Stimulated activated CD8-positive, alpha-beta memory T cell treated with anti-CD3 and anti-CD28 coated beads, Interleukin-7, amount 100 ng/mL, for 1 hour (primary cell): ENCODE measurements at places on chromosomes 6 and 20.

DNA sequence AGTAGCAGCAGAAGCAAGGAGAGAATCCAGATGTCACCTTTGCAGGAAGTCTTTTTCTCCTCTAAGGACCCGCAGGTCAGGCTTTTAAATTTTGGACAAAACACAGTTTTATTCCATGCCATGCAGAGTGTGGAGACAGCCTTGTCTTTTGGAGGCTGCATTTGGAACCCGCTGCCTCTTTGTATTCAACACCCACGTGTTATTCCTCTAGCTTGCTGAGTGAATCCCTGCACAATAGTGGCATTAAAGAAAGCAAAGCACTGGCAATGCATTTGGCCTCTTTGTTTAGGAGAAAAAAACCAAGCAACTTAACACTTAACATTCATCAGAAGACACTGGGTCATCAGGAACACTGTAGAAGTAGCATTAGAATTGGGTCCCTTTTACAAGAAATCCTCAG lies 43.5 kb downstream of the TFAP2B start:
- DNase-seq, result no peak

- no peak for DNase-seq
Measured at GRCh38 chr6:34370361-34370760, 22.1 kb downstream of the NUDT3 start.

DNA sequence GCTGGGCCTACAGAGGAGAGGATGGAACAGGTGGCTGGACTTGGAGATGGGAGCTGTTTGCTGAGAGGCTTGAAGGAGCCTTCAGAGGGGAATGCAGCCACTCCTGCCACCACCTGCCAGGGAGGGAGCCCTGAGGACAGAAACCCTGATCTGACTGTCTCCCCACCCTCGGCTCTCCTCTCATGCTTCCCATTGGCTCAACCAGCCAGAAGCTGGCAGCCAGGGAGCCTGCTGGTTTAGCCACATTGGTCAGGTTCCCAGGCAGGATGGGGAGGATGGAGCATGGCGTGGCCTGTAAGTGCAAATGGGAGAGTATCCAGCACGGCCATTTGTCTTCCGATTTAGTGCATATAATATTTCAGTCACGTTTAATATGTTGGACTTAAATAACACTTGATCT lies 12.8 kb downstream of the TREM1 start:
- no peak for DNase-seq

- DNase-seq, result no peak
Measured at GRCh38 chr6:7377961-7378360, 11.6 kb downstream of the CAGE1 start.

- DNase-seq, result no peak
Measured at GRCh38 chr6:136921936-136922684, at the start of gene SLC35D3. Gene SLC35D3, plus strand, starts transcription at chr6:136922301. Its CDS starts 128 bp downstream, at chr6:136922429.

DNA sequence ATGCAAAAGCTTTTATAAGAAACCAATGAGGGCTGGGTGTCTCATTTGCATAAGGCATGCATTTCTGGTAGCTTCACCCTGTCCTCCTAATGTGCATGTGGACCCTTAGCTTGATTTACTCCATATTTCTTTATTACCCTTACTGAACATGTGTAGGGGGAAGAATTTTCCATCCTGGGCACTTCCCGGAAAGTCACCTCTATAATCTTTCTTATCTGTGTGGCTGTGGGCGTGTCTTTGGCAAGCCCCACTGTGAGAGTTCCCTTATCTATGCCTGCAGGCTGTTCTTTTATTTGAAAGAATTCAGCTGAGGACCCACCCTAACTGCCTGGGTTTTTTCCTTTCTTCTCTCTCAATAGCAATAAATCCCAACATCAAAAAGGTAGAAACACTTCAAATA lies 627.8 kb downstream of the DOK5 start:
- no peak for DNase-seq

DNA sequence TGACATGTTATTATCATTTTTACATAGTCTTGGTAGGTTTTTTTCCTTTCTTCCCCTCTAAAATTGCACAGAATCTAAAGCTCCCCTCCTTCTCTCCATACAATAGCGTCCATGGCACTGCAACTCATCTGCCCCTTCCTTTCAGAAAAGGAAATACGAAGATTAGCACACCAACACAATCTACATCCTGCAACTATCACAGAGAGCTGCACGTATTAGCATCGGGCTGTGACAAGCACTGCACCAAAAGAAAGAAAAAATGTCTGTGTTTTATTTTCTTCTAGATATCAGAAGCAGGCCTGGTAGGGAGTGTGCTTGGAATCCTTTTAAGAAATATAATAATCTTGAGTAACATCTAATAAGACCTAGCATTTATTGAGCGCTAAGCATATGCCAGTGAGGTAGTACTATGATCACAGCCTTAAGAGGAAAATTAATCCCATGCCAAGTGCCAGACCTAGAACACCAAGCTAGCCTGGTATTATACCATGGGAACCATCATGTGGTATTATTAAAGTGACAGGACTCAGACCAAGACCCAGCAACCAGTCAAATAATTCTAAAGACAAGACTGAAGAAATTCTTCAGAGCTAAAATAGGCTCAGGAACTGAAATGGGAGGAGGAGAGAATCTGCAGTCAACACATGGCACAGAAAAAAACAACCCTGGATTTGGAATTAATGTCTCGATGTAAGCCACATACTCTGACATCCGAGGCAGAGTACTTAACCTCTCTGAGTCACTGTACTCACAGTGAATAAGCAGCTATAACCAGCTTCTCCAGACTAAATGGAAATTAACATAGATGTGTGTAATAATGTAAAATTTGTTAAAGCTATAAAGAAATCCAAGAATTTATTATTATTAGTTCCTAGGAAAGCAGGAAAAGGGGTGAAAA lies 124.3 kb downstream of the IPCEF1 start:
- no peak for DNase-seq

- no peak for DNase-seq
Measured at GRCh38 chr6:53894091-53894490, 99.3 kb downstream of the LRRC1 start.

GRCh38 chr6:126268092-126268491 lies 71.8 kb upstream of the CENPW start:
- no peak for DNase-seq

DNA sequence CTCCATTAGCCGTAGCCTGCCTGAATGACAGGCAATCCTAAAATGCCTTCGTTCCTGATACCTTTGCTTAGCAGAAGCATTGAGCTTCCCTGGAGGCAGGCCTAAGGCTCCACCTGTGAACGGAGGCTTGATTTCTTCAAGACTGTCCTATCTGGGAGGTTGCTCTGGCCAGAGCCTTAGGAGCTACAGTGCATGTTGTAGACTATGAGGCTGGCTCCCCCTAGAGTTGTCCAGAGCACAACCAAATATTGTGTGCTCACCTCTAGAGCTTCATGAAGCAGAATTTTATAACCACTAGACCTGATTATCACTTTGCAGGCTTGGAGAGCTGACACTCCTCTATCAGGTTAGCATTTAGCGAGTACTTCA lies 217.8 kb downstream of the MAFB start:
- DNase-seq, result no peak

DNA sequence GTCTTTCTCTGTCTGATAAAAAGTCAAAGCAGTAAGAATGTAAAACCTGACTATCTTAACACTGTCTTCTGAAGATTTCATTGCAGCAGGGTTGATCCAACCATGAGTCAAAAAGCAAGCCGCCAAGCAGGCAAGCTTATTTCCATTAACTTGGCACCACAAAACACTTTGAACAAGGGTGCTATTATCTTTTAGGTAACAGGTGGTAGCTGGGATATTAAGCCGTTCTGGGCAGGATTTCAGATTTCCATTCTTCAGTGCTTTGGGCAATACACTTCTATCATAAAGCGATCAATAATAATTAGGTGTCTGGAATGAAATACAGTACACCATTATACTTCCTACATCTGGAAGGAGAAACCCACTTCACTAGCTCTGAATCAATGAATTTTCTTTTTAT lies 181.9 kb downstream of the TBC1D7 start:
- no peak for DNase-seq

DNA sequence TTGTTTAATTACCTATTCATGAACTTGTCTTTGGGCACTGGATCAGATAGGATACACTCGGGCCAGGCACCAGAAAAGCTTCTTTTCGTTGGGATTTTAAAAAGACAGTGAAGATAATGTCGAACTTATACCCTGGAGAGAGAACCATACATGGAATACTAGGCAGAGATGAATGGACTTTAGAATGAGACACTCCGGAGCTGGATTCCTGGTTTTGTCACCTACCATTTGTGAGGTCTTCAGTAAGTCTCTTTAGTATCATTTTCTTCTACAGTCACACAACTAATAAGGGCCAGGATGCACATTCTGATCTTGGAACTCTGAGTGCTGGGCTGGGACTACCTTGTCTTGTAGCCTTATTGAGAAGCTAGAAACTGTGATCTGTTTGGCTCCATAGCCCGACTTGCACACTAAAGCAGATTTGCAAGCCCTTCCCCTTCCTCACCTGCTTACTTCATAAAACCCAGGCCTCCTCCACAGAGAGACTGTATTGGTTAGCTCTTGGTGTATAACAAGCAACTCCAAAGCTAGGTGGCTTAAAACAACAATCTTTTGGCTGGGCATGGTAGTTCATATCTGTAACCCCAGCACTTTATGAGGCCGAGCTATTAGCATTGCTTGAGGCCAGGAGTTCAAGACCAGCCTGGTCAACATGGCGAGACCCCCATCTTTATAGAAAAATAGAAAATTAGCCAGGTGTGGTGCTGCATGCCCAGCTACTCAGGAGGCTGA lies 7.4 kb upstream of the IFT52 start:
- no peak for DNase-seq

DNA sequence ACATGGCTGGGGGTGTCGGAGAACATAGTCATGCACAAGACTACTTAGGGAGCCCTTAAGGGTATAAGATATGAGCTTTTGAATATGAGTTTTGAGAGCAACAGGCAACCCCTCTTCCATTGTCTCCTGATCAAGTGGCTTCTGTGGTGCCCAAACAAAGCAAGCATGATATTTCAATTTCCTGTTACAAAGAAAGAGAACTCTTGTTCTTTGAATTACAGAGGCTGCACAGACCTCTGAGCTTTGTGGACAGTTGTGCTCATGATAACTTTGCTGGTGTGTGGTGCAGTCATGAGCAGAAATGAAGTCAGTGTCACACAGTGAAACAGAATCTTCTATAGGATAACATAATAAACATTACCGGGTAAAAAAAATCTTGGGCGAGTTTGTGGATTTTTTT lies 66.8 kb upstream of the THEMIS start:
- no peak for DNase-seq

DNA sequence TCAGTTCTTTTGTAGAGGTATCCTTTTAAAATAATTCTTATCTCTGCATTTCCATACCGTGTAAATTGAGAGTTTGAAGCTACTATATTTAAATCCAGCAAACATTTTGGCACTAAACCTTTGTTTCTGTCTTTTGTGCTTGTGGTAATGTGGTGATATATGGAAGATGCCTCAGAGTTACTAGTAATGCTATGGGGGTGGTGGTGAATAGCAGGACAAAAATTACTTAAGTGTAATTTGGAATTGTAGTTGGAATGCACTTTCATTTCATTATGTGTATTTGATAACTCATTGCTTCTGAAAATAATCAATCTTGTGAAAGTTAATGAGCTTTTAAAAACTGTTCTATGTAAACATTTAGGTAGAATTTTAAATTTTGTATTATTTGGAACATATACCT lies 404.5 kb downstream of the PHF3 start:
- no peak for DNase-seq

DNA sequence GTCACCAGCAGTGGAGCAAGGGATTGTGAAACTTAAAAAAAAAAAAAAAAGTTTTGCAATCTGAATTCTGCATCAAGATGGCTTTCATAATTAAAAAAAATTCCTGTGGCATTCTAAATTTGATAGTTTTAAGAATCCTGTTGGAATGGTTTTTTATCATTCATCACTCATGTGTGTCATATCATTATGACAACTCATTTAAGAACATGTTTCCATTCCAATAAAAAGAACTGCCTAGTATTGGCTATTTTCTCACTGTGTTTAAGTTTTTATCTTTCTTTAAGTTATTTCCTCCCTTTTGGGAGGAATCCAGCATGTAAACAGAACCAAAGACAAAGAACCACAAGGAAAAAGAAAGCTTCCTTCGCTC lies 26.2 kb upstream of the RHAG start:
- no peak for DNase-seq

DNA sequence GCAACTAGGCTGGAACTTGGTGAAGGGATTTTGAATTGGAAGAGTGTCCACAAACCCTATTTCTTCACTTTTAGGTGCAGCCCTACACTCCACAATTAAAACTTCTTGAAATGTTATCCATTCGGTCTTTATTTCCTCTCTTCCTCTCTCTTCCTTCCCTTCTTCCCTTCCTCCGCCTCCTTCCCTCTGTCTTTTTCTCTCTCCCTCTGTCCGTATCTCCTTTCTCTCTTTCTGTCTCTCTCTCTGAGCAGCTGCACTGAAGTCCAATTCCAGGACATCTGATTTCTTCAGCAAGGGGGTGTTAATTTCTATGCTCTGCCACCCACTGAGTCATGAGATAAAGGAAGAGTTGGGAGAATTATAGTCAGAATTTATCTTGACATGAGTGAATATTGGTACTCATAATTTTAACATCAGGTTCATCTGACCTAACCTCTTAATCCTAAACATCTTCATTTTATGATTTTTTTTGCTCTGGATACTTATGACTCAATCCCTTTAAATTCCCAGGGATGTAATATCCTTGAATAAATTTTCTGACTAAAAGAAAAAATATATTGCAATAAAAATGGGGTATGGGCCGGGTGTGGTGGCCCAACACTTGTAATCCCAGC lies 84.2 kb downstream of the BCAS1 start:
- DNase-seq, result no peak

- DNase-seq, result no peak
Measured at GRCh38 chr6:73648166-73648565, 5.6 kb downstream of the SLC17A5 start.

DNA sequence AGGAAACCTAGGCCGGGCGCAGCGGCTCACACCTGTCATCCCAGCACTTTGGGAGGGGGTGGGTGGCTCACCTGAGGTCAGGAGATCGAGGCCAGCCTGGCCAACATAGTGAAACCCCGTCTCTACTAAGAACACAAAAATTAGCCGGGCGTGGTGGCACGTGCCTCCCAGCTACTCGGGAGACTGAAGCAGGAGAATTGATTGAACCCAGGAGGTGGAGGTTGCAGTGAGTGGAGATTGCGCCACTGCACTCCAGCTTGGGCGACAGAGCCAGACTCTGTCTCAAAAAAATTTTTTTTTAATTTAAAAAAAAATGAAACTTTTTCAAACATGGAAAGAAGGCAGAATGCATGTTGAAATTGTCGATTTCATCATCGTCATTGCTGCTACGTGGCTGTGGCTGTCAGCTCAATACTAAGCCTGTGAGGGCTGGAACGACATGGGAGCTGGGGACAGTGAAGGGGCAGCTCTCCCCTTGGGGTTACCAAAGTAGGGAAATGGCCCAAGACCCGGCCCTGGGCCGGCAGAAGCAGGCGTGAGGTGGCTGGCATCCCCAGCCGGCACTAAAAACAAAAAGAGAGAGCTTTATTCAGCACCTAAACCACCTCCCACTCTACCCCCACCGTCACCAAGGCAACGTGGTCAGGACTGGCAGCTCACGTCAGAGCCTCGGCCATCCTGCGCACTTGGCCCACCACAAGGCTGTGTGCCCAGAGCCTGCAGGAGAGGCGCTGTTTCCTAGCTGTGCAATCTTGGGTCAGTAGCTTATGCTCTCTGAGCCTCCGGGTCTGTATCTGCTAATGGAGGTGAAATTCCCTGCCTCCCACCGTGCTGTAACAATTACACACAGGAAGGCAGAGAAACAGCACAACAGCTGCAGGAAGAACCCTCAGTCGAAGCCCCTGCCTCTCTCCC lies 30.8 kb downstream of the AGPAT4 start:
- peak; percentile 37 for DNase-seq
